ENCODE measurements at places on chromosomes 2 and 18.

- peak; percentile 44 for DNase-seq
Observed at GRCh38 chr2:197152451-197153228, 157.9 kb downstream of the ANKRD44 start.

DNA sequence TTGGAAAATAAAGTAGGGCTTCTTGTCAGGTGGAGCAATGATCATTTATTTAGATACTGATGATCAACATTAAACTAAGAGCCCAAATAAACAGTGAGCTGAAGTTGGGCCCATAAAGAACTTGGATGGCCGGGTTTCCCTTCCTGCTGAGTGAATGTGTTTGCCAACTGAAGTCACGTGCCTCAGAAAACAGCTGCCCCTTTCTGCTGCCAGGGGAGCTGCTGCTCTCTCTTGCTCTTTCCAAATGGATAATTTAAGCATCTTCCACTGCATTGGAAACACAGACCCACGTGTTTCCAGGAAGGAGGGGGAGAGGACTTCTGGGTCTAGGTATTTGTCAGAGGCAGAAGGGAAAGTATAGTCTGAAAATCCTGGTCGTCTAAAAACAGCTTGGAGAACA is 22.9 kb upstream of the NCKAP5 start:
- DNase-seq, result no peak

DNA sequence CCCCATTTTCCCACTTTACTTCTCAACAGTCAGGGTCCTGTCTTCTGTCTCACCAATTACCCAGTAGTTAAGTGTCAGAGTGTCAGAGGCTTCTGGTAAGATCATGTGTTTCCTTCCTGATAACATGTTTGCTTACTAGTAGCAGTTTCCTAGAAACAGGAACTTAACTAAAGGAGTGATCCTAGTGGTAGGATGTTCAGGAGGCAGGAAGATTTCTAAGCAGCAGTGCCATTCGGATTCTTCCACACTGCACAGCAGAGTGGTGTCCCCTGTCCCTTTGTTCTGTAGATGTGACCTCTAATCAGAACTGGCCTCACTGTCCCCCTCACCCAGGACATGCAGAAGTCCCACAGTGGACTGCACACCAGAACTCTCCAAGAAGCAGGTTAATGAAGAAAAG is 221.8 kb upstream of the OSR1 start:
- DNase-seq, result no peak

GRCh38 chr18:42508683-42509296 is 553.8 kb downstream of the PIK3C3 start:
- DNase-seq, result no peak

- no peak for DNase-seq
Observed at GRCh38 chr2:165044505-165045303, 89.4 kb upstream of the SLC38A11 start.
